NCI-H1694 treated with DMSO at 0.1 percent for 48 hours (cell line): ENCODE measurements at places on chromosomes 2 and 18.

DNA sequence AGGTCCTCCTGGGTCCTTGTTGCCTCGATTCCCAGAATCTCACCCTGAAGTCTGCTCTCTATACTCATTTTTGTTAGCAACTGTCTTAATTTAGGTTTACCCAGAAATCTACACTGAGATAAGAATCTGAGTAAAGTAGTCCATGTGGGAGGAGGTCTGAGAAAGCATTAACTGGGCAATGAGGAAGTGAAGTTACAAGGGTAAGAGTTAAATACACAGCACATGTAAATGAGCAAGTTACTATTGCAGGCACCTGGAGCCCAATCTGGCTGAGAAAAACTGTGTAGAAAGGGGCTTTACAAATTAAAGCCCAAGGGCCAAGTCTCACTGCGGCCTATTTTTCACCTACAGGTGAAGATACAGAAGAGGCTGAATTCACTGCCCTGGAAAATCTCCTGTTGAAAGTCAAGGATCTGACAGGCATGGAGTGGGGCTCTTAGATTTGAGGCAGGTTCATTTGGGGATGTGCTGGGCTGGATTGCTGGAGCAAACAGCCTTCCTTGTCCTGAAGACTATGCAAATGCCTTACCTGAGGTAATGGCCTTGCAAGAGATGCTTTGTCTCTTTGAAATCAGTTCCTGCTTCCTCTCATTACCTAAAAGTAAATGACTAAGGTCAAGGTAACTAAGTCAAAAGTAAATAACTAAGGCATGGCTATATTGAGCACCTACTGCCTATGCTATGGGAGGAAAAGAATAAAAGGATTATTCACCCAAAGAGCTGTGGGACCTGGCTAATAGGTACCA lies 84.4 kb upstream of the DYNAP start:
- DNase-seq, result no peak

GRCh38 chr2:133773854-133774653 lies 205.8 kb upstream of the NCKAP5 start:
- no peak for DNase-seq

DNA sequence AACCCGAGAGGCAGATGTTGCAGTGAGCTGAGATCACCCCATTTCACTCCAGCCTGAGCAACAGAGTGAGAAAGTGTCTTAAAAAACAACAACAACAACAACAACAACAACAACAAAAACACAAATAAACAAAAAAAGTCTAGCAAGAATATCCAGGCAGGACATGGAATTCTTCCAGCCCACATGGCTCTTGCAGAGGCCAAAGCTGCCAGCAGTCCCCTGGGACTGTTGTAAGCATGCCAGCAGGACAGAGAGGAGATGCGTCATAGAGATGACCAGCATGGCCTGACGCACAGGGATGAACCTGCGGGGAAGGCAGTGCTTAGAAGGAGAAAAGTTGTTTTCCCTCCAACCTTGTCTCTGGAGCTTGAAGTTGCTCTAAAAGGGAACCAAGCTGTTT lies 182.3 kb upstream of the PGAP1 start:
- DNase-seq, result no peak

DNA sequence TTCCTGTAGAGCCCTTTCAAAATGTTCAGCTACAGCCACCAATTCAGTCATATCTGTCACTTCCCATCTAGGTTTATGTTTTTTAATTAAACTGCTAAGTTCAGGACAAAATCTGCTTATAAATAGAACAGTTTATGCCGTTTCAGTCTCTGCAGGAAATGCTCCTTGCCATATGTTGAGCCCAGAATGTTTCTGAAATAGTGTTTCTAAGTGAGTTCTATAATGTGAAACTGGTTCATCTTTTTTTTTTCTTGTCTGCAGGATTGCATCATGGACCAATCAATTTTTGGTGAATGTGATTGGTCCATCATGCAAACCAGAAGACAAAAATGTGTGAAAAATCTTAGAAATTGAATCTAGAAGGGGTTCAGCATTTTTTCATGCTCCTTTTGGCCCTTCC lies 30.2 kb upstream of the RHOB start:
- DNase-seq, result no peak

DNA sequence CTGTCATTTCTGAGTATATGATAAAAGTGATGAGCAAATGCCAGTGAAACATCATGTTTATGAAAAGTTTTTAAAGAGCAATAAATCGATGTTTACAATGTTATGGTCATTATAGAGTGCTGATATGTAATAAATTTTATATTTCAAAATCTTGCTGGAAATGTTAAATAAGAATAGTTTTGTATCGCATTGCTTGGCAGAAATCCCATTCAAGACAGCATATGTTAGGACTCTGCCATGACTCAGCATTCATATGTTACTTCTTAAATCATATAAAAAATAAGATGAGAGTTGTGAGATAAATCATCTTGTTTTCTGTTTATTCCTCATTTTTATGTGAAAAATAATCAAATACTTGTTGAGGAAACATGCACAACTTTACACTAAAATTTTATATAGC lies 949.9 kb upstream of the NRXN1 start:
- no peak for DNase-seq

DNA sequence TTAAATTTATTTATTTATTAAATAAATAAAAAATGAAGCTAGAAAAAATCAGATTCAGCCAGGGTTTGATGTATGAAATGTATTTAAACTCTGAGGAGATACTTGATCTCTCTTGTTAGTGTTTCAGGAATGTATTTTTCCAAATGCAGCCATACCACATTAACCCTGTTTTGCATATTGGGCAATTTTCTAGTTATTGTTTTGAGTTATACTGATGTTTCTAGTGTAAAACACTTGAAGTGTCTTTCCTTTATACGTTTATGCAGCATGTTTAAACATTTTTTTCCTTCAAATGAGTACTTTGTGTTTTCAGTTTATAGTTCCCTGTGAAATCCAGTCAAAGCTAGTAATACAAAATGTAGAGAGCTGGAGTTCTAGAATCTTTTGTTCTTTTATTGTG lies 69.9 kb downstream of the WDR7 start:
- DNase-seq, result no peak

GRCh38 chr2:219434718-219435525 lies at the start of gene SPEG:
Gene SPEG (plus strand): TSS chr2:219434843. CDS start chr2:219434978, 135 bp downstream.
- no peak for DNase-seq

DNA sequence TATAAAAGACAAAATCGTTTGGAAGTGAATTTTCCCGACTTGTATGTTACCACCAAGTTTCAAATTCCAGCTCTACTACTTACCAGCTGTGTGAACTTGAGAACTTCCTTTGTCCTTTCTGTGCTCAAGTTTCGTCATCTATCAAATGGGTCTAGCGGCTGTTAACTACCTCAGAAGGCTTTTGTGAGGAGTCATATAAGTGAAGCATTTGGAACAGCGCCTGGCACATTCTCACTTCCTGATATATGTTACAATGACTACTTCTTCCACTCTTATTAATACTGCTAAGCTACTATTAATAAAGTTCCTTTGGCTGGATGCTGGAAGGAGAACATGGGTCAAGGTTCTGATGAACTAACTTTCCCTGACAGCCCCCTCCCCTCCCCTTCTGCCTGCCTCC lies 104.5 kb downstream of the MEIS1 start:
- DNase-seq, result no peak

GRCh38 chr2:188902901-188903491 lies 71.2 kb upstream of the COL3A1 start:
- DNase-seq, result no peak

DNA sequence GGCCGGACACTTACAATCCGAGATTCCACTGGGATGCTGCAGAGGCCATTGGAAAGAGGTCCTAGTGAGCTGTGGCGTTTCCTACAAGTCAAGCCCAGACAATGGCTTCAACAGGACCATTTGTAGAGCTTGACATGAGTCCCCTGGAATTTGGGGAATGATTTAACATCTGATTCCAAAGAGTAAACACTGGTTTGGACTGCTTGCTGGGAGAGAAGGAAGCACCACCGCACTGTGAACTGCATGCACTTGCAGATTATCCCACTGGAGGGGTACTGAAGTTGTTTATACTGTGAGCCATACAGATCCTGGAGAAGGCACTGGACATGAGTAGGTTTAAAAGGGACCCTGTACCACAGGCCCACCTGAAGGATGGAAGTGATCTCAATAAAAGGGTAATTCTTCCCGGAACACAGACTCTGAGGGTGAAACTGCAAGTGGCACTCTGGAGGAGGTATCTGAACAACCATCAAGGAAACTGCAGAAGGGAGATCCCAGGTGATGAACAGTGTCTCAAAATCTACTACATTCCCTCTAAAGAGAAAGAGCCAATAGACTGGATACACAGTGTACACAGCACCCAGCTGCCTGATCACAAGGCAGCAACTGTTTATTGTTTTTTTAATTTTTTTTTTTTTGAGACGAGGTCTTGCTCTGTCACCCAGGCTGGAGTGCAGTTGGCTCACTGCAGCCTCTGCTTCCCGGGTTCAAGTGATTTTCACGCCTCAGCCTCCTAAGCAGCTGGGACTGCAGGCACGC lies 4.3 kb upstream of the RAB6C start:
- no peak for DNase-seq

DNA sequence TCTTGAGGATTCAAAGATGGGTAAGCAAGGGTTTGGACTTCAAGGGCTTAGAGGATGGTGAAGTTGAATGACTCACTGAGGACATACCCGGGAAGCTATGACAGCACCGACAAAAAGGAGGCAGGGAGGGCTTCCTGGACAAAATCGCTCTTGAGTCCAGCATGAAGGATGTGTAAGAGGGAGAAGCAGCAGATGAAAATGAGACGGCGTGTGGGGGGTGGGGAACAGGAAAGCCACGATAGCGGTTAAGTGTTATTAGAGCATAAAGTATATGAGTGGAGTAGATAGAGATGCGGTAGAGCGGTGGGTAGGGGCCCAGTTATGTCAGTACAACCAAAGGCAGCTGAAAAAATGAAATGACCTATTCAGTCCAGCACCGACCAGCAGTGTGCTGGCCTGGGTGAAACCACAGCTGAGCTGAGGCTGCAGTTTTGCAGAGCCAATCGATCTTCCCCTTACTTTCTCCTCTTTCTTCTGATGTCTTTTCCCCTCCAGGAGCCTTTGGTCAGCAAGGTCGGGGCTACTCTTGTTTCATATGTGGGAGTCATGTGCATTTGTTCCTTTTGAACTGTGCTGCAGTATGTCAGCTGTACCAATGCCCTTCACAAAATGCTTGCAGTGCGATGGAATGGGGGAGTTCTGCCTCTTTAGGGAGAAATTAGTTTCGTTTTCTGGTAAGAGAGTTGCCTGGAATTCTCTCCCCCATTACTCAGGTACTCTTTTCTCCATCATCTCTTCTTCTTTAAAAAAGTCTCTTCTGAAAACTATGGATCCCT lies 2.0 kb upstream of the THUMPD2 start:
- DNase-seq, result no peak

DNA sequence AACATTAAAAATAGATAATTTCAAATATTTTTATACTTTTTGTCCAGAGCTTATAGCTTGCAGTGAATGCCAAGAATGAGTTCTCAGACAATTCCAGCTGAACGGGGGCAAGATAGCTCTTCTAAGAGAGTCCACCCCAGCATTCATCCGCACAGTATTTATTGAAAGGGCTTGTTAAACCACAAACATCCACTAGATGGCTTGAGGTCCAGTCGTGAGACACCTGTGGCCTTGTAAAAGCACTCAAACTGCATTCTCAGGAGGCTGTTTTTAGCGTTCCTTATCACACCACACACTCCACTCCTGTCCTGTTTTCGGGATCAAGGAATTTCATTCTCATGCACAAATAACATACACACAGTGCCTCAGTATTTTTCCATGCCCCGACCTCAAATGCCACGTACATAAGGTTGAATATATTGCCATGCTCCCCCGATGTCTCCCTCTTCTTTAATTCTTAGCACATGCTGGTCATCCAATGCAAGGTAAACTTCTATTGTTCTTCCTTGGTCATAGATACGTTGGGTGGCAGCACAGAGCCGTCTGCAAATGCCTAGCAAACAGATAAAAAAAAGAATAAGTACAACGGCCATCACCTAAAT lies 47.4 kb downstream of the DNAJC10 start:
- DNase-seq, result peak; percentile 4

- no peak for DNase-seq
Measured at GRCh38 chr2:69210385-69210784, 176.6 kb downstream of the GFPT1 start.

DNA sequence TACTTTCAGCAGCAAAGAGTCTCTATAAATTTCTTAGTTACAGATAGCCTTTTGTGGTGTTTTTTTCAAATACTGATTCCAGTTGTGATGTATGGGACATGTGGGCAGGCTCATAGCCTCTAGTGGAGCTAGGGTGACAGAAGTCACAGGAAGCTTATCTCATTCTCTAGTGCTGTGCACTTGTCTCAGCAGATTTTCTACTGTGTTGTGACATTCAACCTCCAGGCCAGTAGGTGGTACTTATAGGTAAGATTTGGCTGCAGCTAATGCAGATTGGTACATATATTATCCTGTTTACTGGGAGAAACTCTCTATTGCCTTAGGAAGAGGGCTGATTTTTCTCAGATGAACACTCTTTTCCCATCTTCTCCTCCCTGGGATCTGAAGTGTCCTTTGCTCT lies 176.2 kb downstream of the CALCRL start:
- no peak for DNase-seq

DNA sequence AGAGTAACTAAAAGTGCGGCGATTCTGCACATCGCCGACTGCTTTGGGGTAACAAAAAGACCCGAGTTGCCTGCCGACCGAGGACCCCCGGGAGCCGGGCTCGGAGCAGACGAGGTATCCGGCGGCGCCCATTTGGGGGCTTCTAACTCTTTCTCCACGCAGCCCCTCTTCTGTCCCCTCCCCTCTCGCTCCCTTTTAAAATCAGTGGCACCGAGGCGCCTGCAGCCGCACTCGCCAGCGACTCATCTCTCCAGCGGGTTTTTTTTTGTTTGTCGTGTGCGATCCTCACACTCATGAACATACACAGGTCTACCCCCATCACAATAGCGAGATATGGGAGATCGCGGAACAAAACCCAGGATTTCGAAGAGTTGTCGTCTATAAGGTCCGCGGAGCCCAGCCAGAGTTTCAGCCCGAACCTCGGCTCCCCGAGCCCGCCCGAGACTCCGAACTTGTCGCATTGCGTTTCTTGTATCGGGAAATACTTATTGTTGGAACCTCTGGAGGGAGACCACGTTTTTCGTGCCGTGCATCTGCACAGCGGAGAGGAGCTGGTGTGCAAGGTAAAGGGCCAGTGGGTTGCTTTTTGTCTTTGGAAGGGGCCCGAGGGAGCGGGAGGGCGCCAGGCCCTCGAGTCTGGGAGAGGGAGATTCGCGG lies 1.4 kb downstream of the TRIB2 start:
- peak; percentile 27 for DNase-seq

GRCh38 chr2:16223161-16223840 lies 283.0 kb downstream of the MYCN start:
- DNase-seq, result no peak

- DNase-seq, result no peak
Measured at GRCh38 chr2:191333911-191334357, 88.7 kb downstream of the MYO1B start.

DNA sequence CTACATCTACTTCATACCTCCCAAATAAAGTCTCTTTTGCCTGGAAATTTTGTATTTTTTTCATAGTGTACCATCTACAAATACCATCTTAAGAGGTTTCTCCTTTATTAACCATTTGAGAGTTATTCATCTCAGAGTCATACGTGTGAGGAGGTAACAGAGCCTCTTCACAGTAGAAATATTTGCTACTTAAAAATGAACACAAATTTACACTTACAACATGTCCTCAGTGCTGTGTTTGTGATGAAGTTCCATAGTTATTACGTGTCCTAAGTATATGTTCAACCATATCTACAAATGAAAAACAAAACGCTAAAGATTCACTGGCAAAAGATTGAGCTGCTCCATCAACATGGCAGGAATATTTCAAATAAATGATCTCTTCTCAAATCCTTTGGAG lies 48.5 kb upstream of the HNRNPA3 start:
- DNase-seq, result peak; percentile 67
